Choroid plexus epithelial cell (primary cell): ENCODE measurements at places on chromosomes 16 and 17.

DNA sequence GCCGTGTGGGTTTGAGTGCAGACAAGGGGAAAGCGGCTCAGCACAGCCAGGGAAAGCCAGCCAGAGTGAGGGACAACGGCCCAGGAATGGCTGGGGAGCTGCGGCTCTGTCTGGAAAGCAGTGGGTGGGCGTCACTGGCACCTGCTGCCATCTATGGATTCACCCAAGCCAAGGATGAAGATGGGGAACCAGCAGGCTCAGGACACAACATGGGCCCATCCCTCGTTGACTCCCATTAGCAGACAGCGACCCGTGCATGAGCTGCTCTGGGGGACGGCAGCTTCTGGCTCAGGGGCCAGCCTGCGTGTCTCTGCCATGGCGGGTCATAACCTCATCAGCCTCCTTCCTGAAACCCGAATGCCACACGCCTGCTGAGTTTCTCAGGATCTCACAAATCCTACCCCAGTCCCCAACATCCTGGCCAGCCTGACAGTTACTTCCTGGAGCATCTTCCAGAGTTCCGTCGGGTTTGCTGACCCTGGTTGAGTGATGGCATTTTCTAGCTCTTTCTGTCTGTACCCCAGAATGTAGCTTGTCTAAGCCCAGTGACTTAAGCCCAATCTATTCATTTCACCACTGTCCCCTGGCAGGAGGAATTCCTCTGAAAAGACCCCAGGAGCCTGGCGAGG is 50.7 kb downstream of the SLC7A5 start:
- no peak for DNase-seq

GRCh38 chr16:66481081-66481942 is 54.2 kb downstream of the BEAN1 start:
- DNase-seq = no peak

GRCh38 chr17:71970312-71970711 is 150.5 kb upstream of the SOX9 start:
- DNase-seq = peak; percentile 22

DNA sequence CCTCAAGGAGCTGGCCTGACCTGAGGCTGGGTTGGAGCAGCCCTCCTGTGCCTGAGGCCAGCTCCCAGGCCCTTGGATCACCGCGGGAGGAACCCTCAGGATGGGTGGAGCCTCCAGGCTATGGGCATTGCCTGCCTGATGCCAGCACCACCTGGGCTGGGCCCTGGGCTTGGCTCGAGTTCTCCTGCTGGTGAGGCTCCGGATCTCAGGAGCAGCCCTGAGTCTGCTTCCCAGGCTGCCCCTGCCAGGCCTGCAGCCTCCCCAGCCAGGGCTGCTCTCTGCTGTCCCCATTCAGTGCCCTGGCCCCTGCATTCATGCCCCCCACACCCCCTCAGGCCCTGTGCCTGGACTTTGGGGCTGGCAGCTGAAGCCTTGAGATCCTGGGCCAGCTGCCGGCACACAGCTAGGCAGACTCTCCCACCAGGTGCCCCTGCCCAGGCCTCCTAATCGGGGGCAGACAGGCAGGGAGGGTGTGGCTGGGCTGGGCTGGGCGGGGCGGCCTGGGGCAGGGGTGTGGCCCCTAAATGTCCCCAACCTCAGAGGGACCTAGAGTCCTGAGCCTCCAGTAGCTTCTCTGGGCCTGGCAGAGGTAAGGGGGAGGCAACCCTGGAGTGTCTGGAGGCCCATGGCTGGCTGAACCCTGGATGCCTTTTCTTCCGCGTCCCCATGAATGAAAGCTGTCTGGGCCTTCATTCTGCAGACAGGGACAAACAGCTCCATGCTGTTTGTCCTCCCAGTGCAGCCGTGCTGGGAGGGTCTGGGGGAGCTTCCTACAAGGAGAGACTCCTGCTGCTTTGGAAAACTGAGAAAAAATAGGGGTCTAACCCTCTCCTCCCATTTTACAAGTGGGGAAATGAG is 1.1 kb upstream of the PIGQ start:
- no peak for DNase-seq

DNA sequence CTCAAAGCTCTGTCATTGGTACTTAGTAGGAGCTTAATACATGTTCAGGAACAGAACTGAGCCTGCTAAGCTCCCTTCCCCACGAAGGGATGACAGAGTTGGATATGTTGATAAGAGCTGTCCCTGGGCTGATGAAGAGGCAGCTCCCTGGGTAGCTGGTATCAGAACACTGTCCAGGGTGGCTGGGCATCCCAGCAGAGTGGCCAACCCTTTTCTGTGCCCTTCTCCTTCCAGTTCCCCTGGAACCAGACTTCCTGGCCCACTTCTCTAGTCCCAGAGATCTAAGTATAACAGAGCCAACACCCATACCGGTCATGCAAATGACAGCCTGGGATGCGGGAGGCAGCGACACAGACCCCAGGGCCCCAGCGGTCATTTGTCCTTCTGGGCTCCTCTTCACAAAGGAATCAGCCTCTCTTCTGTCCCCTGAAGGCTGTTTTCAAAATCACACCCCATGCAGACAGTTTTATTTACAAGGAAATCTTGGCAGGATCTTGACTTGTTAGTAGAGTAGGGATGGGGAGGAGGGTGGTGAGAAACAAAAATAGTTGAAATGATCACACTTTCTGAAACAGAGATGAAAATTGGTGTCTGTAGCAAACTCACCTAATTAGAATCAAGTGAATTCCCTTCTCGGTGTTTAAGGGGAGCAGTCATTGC is 1.4 kb upstream of the RHBDL3 start:
- DNase-seq = no peak

- no peak for DNase-seq
Measured at GRCh38 chr17:60647705-60648104, 29.9 kb upstream of the BCAS3 start.

GRCh38 chr17:12730421-12730820 is 58.9 kb upstream of the ARHGAP44 start:
- DNase-seq = no peak

DNA sequence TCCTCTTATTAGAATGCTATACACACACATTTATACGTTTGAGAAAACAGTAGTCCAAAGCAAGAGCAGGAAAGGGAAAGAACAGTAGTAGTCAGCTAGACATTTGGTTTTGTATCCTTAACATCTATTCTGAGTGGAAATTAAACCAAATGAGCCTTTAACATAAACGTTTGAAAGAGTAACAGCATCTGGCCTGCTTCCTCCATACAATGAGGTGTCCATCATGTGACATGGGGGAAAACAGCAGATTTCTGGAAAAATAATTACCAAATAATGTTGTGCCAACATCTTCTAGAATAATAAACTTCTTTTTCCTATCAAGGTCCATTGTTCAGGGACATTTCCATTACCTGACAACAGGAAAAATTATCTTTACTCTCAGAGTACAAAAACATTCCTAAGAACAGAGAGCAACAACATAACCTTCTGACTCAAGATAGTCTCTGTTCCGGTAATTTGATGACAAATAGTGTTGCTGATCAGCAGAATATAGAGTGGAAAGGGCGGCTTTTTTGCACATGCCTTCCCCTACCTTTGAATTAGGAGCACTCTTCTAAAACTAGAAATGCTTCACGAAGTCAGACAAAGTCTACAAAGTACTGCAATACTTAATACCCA is 20.2 kb downstream of the CYTH1 start:
- DNase-seq = no peak

GRCh38 chr17:32570081-32570396 is 83.2 kb downstream of the CDK5R1 start:
- DNase-seq = no peak

DNA sequence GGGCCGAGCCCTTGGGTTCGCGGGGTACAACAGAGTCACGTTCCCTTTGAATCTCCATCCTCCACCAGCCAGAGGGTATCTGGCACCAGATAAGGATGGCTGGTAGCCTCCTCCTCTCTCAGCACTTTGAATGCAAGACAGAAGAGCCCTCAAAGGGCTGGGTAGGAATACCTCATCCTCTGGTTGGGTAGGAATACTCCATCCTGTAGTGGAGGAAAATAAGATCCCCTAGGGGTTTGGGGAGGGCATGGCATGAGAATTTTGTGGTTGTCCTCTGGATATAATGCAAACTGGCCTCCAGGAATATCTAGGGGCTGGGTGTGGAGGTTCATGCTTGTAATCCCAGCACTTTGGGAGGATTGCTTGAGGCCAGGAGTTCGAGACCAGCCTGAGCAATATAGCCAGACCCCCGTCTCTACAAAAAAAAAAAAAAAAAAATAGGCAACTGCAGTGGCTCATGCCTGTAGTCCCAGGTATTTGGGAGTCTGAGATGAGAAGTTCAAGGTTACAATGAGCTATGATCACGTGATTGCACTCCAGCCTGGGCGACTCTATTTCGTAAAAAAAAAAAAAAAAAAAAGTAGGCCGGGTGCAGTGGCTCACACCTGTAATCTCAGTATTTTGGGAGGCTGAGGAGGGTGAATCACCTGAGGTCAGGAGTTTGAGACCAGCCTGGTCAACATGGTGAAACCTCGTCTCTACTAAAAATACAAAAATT is 2.7 kb downstream of the IGFBP4 start:
- DNase-seq = peak; percentile 46

DNA sequence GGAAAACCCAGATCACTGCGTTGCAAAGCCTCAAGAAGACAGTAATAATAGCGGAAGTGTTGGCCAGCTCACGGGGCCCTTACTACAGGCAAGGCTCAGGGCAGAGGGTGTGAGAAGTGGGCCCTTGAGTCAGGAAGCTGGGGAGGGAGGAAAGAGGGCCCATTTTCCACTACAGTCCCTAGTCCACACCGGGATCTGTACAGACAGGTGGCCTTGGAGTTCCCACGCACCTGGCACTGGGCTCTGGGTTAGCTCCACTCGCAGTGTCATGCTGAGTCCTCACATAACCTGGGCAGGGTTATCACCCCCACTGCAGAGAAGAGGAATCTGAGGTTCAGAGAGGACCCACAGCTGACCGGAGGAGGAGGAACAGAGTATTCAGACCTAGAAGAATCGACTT is 16.8 kb upstream of the MTSS2 start:
- no peak for DNase-seq

DNA sequence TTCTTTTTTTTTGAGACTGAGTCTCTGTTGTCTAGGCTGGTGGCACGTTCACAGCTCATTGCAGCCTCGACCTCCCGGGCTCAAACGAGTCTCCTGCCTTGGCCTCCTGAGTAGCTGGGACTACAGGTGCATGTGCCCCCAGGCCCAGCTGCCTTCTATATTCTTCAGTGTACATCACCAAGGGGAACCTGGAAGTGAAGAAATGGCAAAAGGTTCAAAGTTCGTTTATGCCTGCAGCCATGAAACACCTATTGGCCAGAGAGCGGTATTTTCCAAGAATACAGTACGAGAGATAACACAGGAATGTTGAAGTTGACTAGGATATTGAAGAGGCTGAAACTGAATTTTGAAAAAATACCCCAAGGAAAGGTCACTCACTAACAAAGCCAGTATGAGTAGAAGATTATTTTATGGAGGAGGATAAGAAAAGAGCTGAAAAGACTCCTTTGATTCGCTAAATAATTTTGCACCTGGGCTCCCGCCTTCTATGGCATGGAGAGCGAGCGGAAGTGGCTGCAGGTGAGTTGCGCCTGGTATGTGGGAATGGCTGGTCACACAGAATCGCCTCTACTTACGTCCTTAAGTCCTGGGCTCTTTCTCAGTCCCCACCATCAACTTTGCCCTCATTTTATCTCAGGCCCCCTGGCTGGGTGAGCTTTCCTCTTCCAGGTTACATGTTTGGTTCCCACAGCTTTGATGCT is 9.8 kb downstream of the ST6GALNAC1 start:
- no peak for DNase-seq

DNA sequence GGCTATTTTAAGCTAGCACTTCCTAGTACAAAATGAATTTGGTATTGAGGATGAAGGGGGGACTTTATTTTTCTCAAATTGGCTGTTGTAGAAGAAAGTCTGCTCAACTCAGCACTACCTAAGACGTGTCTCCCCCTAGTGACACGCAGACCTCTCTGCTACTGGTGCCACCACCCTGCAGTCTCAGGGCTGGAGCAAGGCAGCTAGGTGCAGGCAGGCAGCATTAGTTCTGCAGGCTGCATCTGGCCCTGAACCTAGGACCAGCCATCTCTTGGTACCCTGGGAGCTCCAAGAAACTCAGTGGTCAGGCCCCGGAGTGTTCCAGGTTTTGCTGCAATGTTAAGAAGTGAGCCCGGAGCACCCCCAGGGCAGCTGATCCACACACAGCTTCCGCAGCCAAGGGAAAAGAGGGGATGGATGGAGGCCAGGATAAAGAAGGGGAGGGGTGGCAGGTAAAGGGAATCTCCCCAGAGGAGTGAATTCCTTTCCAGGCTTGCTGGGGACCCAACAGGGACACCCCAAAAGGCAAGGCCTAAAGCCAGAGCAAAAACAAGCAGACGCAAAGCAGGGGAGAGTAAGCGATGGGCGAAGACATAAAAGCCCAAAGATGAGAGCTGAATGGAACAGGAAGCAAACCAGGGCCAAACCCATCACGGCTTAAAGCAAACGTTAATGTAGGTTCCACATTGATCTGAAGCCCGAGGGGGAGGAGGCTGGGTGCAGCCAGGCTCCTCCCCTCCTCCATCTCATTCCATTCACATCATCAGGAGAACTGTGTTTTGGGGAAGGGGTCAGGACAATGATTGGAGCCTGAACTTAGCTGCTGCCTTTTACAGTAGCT is 200.5 kb downstream of the ZFHX3 start:
- DNase-seq = peak; percentile 57

GRCh38 chr17:28333083-28333746 is 2.1 kb downstream of the IFT20 start:
- peak; percentile 59 for DNase-seq

DNA sequence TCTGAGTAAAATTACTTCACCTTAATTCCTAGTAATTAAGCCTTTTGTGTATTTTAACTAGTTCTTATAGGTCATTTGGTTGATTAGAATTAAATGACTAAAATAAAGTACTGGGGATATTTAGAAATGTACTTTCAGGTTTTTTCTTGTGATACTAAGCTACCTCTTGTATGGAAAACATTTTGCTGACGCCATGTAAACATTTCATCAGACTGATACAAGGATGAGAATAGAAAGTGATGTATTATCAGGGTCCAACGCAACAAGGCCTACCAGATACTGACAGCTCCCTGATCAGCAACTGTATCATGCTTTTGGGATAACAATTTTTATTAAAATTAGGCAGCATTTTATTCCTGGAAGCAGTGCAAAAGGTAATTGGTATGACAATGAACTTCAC is 1.7 kb downstream of the SMARCE1 start:
- peak; percentile 18 for DNase-seq

DNA sequence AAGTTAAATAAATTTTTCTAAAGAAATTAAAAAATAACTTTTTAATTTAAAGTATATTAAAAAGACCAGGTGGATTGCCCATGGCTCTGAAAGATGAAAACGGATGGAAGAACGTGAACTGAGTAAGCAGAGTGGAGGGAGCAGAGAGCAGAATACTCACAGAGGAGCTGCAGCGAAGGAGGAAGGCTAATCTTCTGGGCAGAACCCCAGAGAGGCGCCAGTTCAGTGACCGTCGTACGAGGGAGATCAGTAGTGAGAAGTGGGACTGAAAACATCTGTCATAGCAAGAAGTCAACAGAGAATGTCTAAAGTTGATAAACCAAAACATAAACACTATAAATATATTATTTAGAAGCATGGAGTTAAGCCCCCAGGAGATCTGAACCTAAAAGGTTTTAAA is 34.9 kb downstream of the UBE2G1 start:
- DNase-seq = no peak

GRCh38 chr16:11215935-11216556 is 40.0 kb downstream of the SOCS1 start:
- DNase-seq = no peak

GRCh38 chr16:12609937-12610699 is 193.6 kb downstream of the CPPED1 start:
- DNase-seq = no peak

- no peak for DNase-seq
Measured at GRCh38 chr17:17104494-17104893, 62.2 kb downstream of the MPRIP start.
